ENCODE measurements at places on chromosomes 4 and X.

DNA sequence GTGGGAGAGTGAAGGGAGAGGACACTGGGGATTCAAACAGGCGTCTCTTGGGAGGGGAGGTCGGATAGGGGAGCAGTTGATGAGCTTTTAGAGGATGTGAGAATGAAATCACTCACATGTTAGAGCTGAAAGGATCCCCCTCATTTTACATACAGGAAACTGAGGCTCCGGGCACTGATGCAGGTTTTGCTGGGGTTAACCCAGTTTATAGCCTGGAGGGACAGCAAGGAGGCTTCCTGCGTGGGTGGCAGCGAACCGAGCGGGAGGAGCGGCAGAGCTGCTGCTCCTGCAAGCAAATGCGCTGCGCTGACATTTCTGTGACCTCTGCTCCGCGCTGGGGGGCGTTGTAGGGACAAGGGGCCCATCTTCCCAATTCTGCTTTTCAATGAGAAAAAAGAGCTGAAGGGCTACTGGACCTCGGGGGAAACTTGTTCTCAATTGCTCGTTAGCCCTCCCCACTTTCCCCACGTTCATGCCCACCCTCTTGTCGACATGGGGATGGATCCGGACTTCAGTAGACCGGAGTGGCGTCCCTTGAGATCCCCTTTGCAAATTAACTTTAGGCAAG, 1.2 kb upstream of the NEUROG2 start:
- no peak for DNase-seq

DNA sequence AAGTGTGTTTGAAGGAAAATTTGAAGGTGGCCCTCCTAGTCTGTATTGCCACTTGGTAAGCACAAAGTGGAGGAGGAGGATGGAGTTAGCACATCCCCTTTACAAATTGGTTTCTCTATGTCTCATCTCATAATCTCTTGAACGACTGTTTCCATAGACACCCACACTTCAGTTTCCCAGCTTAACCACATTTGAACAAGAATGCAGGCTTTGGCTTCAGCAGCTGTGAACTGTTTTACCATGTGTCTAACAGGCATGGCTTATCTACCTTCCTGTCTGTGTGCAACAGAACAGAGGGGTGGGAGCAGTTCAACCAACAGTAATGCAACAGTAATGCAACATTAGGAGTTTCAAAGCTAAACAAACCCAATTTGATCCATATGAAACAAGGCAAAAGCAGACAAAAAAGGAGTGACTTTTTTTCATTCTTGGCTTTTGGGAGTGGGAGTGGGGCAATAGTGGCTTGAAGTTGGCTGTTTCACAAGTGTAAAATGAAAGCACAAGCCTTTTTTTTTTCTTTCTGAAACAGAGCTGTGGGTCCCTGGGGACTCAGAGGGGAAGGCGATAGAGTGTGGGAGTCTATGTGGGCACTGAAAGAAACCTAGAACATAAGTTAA, 108.0 kb downstream of the ITM2A start:
- DNase-seq, result no peak

GRCh38 chrX:118525174-118525730, 29.6 kb downstream of the DOCK11 start:
- DNase-seq, result no peak

DNA sequence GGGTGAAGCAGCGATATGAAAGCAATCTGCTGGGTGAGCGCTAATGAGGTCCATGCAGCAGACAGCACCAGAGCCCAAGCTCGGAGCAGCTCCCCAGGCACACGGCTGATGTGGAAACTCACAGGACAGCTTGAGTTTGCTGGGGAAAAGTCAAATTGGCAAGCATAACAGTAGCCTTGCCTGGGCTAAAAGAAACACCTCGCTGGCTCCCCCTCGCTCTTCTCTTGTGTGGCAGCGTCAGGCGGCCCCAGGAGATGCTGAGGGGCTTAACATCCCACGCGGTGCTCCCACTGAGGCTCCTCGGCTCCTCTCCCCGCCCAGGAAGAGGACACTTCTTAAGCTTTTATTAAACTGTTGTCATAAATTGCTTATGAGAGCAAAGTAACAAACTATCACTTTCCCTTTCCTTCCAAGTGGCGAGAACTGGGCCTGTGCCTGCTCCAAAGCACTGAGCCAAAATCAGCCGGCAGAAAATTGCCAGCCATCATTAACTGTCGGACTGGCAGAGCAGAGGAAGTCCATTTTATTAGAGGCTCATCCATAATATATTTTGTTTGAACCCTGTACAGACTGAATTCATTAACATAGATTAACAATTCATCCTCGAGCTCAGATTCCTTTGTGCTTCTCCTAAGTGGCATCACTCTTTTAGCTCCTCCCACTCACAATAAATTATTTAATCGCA, 111.4 kb downstream of the TSPAN5 start:
- no peak for DNase-seq

DNA sequence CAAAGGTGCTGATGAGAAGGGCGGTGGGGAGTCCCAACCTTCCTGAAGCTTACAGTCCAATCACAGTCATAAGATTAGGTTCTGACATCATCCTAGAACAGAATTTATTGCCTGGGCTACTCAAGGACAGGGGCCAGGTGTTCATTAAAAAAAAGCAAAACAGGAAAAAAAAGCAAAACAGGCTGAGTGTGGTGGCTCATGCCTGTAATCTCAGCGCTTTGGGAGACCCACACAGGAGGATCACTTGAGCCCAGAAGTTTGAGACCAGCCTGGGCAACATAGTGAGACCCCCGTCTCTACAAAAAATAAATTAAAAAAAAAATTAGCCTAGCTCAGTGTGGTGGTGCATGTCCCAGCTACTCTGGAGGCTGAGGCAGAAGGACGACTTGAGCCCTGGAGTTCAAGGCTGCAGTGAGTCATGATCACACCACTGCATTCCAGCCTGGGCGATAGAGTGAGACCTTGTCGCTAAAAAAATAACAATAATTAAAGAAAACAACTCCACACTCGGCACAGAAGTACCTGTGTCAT, 3.0 kb downstream of the RAB9A start:
- DNase-seq, result no peak

GRCh38 chr4:20773144-20773997, 73.1 kb downstream of the PACRGL start:
- peak; percentile 72 for DNase-seq

- DNase-seq, result no peak
Measured at GRCh38 chrX:80216086-80216485, 201.5 kb downstream of the TBX22 start.

GRCh38 chr4:38842994-38843393, 13.6 kb downstream of the TLR6 start:
- DNase-seq, result no peak
